Activated CD4-positive, alpha-beta T cell treated with anti-CD3 and anti-CD28 coated beads, Interleukin-2, amount 50 U/mL, for 24 hours (primary cell): ENCODE measurements at places on chromosomes 7 and 10.

- no peak for DNase-seq
Observed at GRCh38 chr7:47198159-47198558, 383.8 kb downstream of the TNS3 start.

GRCh38 chr10:33333260-33334101, 986 bp downstream of the NRP1 start:
- no peak for DNase-seq

- no peak for DNase-seq
Observed at GRCh38 chr7:145478541-145478940, 638.1 kb upstream of the CNTNAP2 start.

DNA sequence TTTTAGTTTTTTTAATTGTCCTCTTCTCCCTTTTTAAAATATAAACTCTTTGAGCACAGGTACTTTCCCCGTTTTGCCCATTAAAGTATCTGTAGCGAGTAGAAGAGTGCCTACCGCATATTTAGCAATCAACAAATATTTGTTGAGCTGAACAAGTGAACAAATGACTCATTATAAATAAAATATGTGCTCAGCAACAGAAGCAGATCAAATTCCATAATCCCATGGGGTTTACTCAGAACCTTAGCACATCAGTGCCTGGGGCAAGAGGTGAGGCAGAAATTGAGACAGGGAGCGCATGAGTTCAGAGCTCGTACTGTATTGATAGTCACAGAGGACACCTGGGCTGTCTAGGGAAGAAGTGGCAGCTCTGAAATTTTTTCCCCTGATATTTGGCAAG, 161.0 kb downstream of the SEM1 start:
- DNase-seq = no peak

DNA sequence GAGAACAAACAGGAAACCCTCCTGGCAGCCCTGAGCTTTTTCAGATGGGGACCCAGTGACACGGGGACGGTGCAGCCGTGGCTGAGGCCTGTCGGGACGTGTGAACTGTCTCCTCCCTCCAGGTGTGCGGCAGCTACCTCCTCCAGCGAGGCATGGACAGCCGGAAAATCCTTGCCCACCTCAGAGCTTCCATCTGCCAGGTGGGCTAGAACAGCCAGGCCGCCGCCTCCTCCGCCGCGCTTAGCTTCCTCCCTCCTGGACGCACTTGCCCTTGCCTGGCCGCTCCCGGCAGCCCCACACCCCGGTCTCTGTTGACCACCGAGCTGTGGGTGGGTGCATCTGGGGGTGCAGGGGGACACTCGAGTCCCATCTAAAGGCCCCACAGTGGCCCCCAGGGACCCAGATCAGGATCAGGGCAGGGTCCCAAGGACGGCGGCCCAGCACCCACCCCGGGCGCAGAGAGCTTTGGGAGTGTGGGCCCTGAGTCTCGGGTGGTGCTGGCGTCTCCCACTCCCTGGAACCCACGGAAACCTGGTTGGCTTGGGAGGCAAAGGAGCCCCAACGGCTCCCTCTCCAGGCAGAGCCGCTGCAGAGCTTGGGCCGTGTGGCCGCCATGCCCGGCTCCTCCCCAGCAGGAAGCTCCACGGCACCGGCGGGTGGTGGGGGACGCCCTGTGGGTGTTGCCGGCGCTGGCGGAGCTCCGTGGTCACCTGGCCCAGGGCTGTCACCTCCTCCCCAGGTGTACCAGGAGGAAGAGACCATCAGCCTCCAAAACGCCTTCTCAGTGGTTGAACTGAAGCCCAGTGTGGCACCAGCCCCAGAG, 32.9 kb upstream of the UTF1 start:
- DNase-seq = no peak

- no peak for DNase-seq
Observed at GRCh38 chr10:58743466-58744115, 230.9 kb downstream of the BICC1 start.

DNA sequence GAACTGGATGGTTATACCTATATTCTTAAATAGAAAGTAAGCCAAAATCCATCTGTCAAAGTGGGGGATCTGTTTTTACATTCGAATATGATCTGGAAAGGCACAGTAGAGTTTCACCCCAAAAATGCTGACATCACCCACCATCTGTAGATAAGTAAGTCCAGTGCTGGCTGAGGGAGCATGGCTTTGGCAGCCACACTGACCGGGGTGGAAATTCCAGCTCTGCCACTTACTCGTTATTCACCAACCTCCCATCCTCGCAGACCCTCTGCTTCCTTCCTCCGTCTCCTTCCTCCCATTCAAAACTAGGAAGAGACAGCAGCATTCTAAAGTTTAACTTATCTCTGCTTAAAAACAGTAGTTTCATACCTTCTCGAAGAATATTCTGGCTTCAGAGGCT, 84.9 kb upstream of the GATA3 start:
- DNase-seq = no peak

- no peak for DNase-seq
Observed at GRCh38 chr10:25328361-25328760, 153.6 kb downstream of the GPR158 start.

DNA sequence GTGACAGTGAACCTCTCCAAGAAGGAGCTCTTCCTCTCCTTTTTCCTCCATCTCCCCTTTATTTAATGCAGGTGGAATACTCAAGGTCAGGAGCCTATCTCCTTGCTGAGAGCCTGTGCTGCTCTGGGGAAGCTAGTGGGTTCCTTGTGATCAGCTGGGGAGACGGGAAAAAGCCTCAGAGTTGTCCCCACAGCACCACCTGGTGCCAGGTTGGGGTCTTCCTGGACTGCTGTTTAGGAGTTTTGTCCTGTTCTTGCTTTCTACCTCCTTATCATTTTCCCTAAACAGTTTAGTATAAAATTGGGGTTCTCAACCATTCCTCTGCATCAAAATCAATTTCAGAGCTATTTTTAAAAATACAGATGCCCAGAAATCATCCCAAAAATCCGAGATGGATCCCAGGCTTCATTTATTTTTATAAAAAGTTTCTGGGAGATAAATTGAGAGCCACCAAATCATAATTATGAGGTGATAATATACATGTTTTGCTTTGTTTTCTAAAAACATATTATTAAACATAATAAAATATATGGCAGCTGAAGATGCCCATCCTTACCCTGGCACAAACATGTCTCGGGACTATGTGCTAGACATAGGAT, 44.3 kb downstream of the MACC1 start:
- DNase-seq = no peak

- DNase-seq = no peak
Observed at GRCh38 chr7:33903791-33904680, 1.3 kb upstream of the BMPER start.

- no peak for DNase-seq
Observed at GRCh38 chr7:50795253-50795652, 12.6 kb upstream of the GRB10 start.

GRCh38 chr7:42868480-42868879, 43.4 kb downstream of the C7orf25 start:
- no peak for DNase-seq
